ENCODE measurements at places on chromosomes 7 and 10.
A peak's percentile ranks its signal among the peaks of the same experiment; 100 is the strongest.

- DNase-seq: no peak
Observed at GRCh38 chr7:92631067-92631849, 41.1 kb upstream of the FAM133B start.

GRCh38 chr7:34341326-34341725, 316.7 kb upstream of the NPSR1 start:
- DNase-seq: no peak

DNA sequence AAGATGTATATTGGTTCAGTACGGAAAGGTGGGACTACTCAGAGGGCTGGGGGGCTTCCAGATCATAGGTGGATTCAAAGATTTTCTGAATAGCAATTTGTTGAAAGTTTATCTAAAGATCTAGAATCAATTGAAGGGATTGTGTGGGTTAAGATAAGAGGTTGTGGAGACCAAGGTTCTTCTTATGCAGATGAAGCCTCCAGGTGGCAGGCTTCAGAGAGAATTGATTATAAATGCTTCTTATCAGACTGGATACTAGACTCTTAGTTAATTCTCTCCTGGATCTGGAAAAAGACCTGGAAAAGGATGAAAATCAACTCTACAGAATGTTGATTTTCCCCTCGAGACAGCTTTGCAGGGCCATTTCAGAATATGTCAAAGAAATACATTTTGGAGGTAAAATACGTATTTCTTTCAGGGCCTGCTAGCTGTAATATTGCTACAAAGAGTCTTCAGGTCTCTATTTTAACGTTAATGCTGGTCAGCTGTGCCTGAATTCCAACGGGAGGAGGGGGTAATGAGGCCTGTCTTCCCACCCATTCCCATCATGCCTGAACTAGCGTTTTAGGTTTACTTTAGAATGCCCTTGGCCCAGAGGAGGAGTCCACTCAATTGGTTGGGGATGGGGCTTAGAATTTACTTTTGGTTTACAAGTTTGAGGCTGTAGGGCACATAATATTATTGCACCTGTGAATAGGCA, 12.8 kb upstream of the GPR15LG start:
- no peak for DNase-seq

DNA sequence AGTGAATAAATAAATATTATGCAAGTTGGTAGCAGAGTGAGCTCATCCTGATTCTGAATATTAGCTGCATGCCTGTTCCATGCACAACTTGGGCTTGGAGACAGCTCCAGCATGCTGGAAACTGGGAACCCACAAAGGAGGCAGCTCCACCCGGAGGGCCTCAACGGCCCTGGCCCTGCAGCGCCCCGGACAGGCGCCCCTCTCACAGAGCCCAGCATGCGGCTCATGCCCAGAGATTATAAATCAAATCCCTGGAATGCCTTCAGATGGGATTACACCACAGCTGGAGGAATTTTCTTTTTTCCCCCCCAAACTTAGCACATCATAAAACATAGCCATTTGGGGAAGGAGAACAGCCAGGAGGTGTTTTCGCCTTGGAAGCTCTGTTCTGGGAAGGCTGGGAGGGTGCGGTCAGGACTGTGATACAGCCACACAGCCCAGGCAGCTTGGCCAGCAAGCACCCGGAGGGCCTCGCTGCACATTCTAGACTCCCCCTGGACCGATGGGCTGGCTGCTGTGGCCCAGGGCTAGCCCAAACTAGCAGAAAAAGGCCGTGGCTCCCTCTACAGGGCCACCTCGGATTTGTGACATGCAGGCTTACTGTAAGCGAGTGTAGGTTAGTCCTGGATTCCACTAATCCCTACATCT, 102.4 kb downstream of the PTPN20 start:
- no peak for DNase-seq

- peak; percentile 72 for DNase-seq
Observed at GRCh38 chr7:75945297-75946168, 30.6 kb downstream of the POR start.

GRCh38 chr7:129828078-129828762, 124.5 kb downstream of the UBE2H start:
- DNase-seq: no peak

- DNase-seq: no peak
Observed at GRCh38 chr7:36677769-36678437, 46.4 kb downstream of the AOAH start.

- DNase-seq: no peak
Observed at GRCh38 chr7:39085590-39086049, 107.9 kb downstream of the POU6F2 start.

DNA sequence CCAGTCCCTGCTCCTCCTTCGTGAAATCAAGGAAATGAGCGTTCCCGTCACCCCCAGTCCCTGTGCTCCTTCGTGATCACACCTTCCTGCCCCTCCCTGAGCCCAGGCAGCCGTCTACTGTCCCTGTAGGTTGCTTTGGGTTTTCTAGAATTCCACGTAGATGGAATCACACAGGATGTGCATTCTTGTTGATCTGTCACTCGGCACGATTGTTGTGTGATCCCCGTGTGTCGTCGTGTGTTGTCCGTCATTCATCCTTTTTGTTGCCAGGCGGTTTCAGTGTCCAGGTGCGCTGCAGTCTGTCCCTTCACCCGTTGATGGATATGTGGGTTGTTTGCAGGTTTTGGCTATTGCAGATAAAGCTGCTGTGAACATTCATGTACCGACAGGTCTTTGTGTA, 9.4 kb downstream of the MTG1 start:
- DNase-seq: no peak

- no peak for DNase-seq
Observed at GRCh38 chr7:132859199-132859598, 222.7 kb downstream of the CHCHD3 start.

- DNase-seq: no peak
Observed at GRCh38 chr10:44803862-44804261, 107.3 kb upstream of the TMEM72 start.

- peak; percentile 47 for DNase-seq
Observed at GRCh38 chr7:85103962-85104361, 82.9 kb downstream of the SEMA3D start.

GRCh38 chr10:33271969-33272583, 62.4 kb downstream of the NRP1 start:
- DNase-seq: no peak

- peak; percentile 5 for DNase-seq
Observed at GRCh38 chr7:122219253-122219865, 75.3 kb upstream of the AASS start.

- peak; percentile 46 for DNase-seq
Observed at GRCh38 chr7:92730808-92731207, 105.6 kb downstream of the CDK6 start.

GRCh38 chr10:14478604-14479003, 147.9 kb upstream of the FRMD4A start:
- DNase-seq: peak; percentile 57

DNA sequence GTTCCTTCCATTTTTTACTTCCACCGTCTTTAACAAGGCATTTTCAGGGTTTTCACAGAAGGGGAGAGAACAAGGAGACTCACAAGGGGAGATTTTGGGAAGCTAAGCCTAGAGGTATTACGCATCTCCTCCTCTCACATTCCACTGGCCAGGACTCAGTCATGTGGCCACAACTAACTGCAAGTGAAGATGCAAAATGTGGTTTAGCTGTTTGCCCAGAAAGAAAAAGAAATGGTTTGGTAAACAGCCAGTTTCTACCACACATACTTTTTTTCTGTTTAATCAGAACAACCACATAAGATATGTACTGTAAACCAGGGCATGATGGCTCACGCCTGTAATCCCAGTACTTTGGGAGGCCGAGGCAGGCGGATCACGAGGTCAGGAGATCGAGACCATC, 21.4 kb upstream of the HELLS start:
- DNase-seq: no peak

DNA sequence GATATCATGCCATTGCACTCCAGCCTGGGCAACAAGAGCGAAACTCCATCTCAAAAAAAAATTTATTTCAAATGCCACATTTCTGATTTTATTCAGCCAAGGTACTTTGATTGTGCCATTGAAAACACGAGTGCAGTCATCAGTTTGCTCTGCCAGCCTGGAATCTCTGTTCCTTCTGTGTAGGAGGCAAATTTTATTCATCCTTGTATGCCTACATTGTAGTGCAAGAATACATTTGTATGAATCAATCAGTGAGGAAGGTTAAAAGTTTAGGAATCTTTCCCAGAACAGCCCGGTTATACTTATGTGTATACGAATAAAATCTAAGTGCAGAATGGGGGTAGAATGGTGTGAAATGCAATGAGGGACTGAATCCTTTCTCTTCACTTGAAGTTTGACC, 886 bp upstream of the TET1 start:
- DNase-seq: no peak

GRCh38 chr7:114777288-114777687, 144.6 kb upstream of the MDFIC start:
- DNase-seq: no peak

DNA sequence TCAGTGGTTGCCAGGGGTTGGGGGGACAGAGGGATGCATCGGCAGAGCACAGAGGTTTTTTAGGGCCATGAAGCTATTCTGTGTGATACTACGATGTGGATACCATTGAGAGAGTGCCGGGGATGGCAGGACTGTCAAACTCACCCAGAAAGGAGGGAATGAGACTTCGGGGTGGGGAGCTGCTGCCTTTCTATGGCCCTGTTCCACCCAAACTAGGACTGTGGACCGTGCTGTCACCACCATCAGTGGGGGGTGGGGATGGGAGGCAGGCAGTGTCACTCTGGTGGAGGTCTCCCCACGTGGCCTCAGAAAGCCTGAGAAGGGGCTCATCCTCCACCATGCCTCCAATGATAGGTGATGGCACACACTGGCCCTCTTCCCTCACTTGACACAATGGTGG, 146.2 kb downstream of the PTPN20 start:
- DNase-seq: no peak

Measured in HCEC 1CT (cell line).